Activated CD4-positive, alpha-beta T cell treated with anti-CD3 and anti-CD28 coated beads, Interleukin-2, amount 50 U/mL, for 24 hours (primary cell): ENCODE measurements at places on chromosomes 5 and 9.

DNA sequence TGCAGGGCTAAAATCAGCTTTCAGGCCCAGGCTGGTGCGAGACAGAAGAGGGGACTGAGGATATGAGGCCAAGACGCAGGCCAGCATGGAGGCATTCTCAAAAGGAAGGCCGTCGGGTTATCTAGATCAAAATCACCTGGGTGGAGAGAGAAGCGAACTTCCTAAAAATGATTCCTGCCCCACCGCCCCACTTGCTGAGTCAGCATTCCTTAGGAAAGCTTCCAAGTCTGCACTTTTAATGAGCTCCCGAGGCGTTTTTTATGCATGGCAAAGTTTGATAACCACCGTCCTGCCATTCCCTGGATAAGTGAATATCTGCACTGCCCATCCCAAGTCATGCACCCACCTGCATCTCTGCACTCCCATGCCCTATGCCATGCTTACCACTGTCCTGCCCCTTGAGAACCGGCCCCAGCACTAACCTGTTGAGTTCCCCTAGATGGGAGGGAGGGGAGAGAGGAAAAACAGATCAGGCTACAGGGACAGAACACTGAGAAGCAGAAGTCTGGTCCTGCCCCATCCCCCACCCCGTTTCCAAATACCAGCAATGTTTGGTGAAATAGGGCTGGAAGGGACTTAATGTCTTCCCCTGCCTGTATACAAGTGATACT, 1.6 kb upstream of the SPOCK1 start:
- DNase-seq: no peak

DNA sequence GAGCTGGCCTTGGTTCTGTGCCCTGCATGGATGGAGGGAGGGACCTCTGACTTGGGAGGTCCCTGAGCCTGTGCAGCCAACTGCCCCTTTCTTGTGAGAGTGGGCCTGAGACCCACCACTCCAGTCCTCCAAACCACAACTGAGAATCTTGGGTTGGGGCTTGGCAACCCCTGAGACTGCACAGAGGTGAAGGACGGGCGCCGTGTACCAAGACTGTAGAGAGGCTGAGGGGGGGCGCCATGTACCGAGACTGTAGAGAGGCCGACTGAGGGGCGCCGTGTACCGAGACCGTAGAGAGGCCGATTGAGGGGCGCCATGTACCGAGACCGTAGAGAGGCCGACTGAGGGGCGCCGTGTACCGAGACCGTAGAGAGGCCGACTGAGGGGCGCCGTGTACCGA, 59.3 kb upstream of the CACNA1B start:
- no peak for DNase-seq

GRCh38 chr9:33443047-33443446, 4.3 kb downstream of the AQP3 start:
- no peak for DNase-seq

GRCh38 chr5:90534922-90535321, 5.5 kb upstream of the LYSMD3 start:
- DNase-seq: no peak

DNA sequence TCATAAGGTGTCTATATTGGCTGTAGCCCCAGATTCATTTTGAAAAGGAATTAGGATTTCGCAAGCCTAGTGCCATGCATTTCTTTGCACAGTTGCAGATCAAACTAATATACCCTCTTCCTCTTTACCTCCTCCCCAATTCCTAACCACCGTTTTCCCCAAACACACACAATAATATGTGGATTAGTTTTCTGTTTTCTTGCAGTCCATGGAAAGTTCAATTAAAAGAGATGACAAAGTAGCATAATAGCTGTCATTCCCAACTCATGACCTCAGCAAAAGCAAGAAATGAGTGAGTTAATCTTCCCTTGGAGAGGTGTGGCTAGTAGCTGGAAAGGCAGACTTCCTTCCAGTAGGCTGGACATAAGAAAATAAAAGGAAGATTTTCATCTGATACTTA, 349.1 kb downstream of the TMEM232 start:
- DNase-seq: no peak

DNA sequence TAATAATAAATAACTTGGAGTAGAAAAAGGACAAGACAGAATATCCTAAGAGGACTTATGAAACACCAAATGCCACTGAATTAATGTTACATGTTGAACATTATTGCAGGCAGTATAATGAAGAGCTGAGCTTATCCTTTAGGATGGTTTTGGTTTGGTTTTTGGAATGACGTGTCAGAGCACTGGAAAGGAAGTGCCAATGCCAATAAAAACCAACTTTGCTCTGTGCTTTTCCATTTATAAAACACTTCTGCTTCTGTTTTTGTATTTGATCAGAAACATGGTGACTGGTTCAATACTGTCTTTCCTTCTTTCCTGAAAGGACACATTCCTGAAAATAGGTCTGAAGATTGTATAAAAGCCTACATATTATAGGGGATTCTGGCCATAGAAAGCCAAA, 4.2 kb downstream of the MEGF10 start:
- no peak for DNase-seq

GRCh38 chr5:93575461-93576414, 5.3 kb downstream of the NR2F1-AS1 start:
- DNase-seq: no peak

- DNase-seq: no peak
Measured at GRCh38 chr5:83244516-83244915, 167.2 kb downstream of the XRCC4 start.

- DNase-seq: no peak
Measured at GRCh38 chr5:76165711-76166374, 82.7 kb downstream of the SV2C start.

GRCh38 chr5:1799110-1799601, 481 bp downstream of the MRPL36 start:
- DNase-seq: no peak

DNA sequence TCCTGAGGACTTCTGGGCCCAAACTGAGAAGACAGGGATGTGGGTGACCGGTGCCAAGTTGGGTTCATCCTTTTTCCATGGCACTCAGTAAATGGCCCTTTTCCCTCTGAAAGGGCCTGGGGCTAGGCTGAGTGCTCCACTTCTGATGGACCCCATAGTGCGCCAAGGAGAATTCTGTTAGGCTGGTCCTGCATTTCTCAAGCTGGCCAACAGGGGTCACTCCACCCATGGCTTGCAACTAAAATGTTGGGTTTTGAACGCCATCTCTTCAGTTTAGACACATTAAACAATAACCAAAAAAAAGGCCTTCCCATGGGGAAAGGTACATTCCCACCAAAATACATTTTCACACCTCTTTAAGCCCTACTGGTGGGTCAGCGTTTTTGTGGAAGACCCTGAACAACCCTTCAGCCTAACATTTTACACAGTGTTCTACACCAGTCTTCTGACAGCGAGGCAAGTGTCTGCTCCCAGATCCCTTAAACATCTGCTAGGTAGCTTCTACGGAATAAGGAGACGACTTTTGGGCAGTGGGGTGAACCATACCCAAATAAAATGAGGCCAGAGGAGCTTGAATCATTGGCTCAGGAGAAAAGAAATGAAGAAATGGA, 27.3 kb downstream of the CNTFR start:
- no peak for DNase-seq

DNA sequence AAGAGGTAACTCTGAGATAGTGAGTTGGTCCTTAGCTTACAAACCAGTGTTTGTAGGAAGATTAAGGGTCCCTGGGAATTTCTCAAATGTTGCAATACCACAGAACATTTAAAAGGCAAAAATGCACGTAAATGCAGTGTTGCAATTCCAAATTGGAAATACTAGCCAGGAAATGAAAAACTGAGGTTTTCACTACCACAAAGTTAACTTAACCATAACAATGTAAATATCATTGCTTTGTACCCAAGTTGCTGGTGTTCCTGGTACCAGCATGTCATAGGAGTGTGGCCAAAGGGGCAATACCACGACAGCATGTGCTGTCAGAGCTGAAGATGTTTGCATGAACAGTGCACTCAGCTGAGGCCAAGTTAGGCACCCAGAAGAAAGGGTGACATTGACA, 382.9 kb downstream of the GLIS3 start:
- DNase-seq: no peak

GRCh38 chr9:8719833-8720486, 920.4 kb upstream of the DMAC1 start:
- no peak for DNase-seq

- no peak for DNase-seq
Measured at GRCh38 chr5:179187229-179187678, 127.1 kb downstream of the ZNF354C start.

DNA sequence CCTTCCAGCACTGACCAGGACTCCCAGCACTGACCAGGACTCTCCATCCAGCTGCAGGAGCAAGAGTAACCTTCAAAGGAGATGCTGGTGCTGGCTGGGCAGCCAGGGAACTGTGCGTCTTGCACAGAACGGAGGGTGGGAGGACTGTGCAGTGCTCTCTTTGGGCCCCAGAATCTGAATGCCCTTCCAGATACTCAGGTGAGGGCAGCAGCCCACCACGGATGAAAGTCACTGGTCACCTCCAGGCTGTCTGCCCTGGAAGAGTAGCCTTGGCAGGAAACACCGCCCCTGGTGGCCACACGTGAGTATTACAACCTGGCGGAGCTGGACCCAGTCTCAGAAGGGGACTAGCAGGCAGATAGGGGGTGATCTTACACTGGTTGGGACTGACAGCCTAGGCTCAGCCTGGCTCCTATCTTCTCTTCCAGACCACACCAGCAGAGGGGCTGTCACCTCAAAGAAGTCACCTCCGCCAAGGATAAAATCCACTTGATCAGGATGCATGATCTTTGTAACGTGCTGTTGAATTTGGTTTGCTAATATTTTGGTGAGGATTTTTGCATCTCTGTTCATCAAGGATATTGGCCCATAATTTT, 4.8 kb upstream of the SARDH start:
- DNase-seq: peak; percentile 61

- no peak for DNase-seq
Measured at GRCh38 chr9:131709771-131710431, 30.0 kb downstream of the RAPGEF1 start.

- no peak for DNase-seq
Measured at GRCh38 chr9:3479514-3480352, 46.1 kb downstream of the RFX3 start.

- no peak for DNase-seq
Measured at GRCh38 chr5:113427871-113428574, 6.8 kb downstream of the TSSK1B start.

- no peak for DNase-seq
Measured at GRCh38 chr9:35928591-35929452, 19.5 kb downstream of the SPAAR start.

DNA sequence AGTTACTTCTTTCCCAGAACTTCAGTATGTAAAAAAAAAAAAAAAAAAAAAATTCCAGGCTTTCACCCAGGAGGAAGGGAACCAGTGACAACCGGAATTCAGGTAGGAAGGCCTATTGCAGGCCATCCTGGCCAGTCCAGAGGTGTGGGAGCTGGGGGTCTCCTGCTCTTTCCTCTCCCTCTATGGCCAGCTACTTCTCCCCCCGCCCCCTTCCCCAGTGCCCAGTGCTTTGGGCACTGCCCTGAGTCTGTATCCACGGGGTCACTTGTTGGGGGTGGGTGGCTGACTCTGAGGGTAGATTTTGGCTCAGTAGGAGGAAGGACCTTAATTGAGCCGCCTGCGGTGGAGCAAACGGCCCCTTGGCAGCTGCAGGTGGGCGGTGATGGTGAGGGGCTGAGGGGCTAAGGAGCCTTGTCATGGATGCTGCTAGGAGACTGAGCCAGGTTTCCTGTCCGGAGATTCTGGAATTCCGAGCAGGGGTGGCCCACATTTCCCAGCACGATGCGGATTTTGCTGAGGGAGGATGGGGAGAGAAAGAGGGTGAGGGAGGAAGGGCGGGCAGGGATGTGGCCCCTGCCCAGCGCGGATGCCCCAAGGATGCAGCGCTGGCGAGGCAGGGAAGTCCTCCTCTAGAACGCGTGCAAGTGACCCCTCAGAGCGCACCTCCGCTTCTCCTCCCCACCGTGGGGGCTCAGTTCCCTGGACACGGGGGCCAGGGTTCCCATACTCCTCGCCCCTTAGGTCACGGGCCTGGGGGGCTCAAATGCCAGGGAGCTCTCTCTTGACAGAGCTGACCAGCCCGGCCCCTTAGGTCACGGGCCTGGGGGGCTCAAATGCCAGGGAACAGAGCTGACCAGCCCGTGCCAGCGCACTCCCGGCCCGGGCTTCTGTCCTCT, 1.2 kb upstream of the PHF2 start:
- no peak for DNase-seq

DNA sequence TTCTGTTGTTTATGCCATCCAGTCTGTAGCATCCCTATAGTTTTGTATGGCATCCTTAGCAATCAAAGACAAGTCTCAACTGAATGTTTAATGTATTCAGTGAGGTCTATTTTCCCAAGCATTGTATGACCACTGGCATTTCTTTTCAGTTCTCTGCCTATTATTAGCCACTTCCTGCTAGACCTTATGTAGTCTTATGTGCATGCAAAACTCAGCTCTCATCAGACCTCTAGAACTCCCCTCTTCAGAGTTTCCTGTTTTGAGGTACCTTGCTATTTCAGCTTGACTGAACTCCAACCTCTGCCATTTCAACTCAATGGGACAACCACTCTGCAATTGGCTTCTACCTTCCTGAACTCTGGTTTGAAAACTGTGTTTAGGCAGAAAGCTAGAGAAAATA, 113.2 kb downstream of the SLC25A46 start:
- no peak for DNase-seq

- DNase-seq: no peak
Measured at GRCh38 chr5:143652108-143652700, 159.8 kb upstream of the HMHB1 start.

DNA sequence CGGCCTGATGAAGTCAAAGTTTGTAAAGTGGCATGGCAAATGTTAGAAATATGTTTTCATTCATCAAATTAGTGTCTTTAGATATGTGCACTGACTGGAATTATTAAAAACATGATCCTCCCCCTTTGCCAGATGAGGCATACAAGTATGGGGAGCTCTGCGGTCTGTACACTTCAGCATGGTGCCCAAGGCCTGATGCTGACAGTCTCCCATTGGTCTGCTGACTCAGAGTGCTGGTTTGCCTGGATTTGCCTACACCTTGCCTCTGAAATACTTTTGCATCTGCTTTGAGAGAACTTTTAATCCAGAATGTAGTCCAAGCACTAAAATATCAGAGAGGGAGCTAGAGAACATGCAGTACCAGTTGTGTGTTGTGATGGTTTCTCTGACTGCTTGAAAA, 354.3 kb upstream of the ACTBL2 start:
- no peak for DNase-seq

DNA sequence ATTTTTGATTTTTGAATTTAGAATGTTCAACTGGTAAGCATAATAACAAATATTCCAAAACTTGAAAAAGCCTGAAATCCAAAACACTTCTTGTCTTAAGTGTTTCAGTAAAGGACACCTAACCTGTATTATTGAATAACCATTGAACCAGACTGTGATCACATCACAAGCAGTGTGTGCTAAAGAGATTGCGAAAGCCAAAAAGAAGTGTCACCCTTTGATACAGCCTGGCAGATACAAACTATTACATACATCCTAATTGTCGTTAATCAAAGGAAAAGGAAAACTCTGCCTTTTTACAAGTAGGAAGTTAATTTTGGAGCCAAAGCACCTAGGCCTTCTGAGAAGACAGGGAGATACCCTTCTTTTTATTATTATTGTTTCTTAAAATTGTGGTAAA, 8.4 kb upstream of the FAM120AOS start:
- no peak for DNase-seq

DNA sequence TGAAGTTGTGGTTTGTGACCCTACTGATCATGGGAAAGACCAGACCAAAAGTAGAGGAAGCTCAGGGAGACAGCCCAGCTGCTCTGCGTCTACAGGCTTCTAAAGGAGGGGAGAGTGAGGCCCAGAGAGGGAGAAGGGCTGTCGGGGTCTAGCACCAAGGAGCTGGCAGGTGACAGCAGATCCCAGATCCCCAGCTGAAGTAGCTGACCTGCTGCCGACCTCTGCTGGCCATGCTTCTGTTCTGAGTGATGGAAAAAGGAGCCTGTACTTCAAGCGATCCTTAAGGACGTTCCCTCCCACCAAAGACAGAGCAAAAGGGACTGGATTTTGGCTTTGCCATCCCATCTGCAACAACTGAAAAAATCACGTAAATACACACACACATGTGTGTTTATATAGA, 22.7 kb upstream of the QSOX2 start:
- DNase-seq: no peak
